KG1 (cell line): ENCODE measurements at places on chromosomes 3 and 15.

DNA sequence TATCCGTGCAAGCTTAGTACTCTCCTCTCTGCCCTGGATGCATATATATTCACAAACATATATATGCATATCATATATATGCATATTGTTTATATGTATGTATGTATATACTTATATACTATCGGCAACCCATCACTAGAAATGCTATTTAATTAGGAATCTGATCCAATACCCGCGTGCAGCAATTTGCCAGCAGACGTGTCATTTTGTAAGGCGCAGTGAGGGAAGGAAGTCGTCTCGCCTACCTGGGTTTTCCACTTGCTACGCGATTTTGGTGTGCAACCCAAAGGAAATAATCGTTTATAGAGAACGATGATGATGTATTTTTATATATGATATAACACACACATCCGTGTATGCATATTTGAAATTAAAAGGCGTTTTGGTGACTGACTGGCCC lies 5.6 kb upstream of the FEZF2 start:
- DNase-seq: no peak

GRCh38 chr3:33313331-33313730 lies 36.1 kb downstream of the FBXL2 start:
- no peak for DNase-seq

GRCh38 chr15:38563723-38564519 lies 693 bp downstream of the RASGRP1 start:
- peak; percentile 49 for DNase-seq

GRCh38 chr3:81580355-81580754 lies 181.1 kb downstream of the GBE1 start:
- no peak for DNase-seq

GRCh38 chr3:106249159-106249558 lies 380.3 kb upstream of the CBLB start:
- DNase-seq: no peak

- no peak for DNase-seq
These were observed 202.7 kb upstream of the LRIG1 start for GRCh38 chr3:66703501-66703900.

DNA sequence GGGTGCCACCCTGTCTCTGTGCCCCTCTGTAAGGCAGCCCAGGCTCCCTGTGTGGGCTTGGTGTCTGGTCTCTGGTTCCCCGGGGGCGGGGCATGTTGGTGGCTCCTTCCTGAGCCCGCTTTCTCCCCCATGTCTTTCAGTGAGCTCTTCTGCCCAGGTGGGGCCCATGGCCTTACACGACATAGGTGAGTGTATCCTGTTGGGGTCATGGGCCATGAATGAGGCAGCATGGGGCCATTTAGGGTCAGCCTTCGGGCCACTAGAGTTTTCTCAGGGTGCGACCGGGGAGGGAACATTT lies 195.1 kb downstream of the UBE3A start:
- no peak for DNase-seq
